Gastroesophageal sphincter (tissue), 4 donors: ENCODE measurements at places on chromosomes 6 and 20.

DNA sequence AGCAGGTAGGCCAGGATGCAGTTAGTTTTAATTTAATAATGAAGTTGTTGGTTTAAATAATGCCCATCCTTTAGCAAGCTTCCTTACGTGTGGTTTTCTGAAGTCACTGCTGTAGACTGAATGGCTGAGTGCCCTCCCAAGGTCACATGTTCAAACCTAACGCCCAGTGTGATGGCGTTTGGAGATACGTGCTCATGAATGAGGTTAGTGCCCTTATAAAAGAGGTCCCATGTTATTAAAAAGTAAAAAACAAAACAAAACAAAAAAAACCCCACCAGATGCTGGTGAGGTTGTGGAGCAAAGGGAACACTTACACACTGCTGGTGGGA, 16.3 kb downstream of the LRP11 start:
- no peak for ATAC-seq

- ATAC-seq, result peak; percentile 31
Observed at GRCh38 chr6:44855562-44856411, 468.3 kb downstream of the CDC5L start.

DNA sequence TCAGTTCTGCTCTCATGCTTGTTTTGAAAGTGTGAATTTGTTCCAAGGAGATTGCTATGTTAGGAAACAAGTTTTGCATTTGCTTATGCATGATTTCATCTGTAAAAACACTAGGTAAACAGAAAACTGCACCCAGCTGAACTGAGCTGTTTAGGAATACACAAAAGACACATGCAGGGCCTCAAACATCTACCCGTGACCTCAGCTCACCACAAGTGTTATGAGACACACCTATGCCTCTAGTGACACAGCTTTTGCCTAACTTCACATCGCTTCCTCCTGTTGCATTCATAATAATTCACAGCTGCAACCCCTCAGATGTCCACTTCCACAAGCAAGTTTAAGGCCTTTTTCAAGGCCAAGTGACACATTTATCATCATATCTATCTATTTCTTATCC, 98.0 kb upstream of the SLC24A3 start:
- ATAC-seq, result no peak

GRCh38 chr6:87968435-87969278, 79.0 kb upstream of the SPACA1 start:
- no peak for ATAC-seq

DNA sequence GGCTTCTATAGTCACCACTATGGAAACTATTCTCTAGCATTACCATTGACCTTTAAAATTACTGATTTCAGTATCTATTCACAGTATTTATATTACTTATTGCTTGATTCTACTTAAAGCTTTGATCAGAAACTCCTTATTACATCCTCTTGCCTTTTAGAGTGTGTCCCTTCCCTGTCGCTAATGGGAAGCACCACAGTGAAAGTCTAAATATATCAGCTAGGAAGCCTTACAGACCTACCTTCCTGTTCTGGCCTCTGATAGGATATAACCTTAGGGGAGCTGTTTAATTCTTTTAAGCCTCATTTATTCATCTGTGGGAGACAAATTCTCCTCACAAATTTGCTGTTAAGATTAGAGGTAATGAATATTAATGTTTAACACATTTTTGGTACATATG, 122.7 kb downstream of the ADGRB3 start:
- no peak for ATAC-seq

DNA sequence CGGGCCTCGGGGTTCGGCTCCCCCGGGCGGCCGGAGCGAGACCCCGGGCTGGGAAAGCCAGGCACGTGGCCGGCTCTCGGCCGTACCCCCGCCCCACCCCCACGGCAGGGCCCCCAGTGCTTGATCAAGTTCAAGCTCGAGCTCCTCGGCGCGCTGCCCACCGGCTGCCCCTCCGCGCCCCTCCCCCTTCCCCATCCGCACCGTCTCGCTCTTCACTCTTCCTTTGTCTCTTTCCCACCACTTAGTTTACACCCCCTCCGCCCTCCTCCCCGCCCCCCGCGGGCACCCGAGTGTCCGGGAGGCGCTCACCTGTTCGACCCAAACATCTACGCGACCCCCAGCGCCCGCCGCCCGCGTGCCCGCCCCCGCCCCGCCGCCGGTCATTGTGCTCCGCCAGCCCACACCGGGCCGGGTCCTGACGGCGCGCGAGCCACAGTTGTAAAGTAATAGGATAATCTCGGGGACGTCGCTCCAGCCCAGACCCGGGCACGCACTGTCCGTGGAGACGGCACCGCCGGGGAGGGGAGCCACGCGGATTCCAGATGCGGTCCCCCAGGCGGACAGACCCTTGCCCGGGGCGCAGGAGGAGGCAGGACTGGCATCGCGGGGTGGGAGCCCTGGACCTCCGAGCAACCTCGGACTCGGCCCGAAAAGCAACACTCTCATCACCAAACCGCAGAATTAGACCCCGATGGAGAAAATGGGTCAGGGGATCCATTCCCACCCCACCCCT, 100.7 kb downstream of the NOL4L start:
- no peak for ATAC-seq

DNA sequence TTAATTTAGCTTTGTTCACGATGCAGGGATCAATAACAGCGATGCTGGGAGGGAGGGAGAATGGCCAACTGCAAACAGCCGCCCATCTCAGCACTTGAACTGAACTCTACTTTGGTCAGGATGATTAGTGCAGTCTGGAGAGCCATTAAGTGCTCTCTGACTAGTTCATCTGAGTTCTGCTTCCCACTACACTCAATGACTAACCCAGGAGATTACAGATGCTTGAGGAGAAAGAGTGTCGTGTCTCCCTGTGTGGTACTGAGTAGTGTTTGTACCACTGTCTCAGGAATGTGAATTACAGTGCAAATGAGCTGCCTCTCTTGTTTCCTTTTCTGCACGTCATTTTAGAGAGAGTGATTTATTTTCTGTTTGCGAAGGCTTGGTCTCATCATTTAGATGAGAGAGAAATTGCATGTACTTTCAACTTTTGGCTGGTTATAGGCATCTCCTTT, 23.5 kb downstream of the CARMIL1 start:
- ATAC-seq, result peak; percentile 85

DNA sequence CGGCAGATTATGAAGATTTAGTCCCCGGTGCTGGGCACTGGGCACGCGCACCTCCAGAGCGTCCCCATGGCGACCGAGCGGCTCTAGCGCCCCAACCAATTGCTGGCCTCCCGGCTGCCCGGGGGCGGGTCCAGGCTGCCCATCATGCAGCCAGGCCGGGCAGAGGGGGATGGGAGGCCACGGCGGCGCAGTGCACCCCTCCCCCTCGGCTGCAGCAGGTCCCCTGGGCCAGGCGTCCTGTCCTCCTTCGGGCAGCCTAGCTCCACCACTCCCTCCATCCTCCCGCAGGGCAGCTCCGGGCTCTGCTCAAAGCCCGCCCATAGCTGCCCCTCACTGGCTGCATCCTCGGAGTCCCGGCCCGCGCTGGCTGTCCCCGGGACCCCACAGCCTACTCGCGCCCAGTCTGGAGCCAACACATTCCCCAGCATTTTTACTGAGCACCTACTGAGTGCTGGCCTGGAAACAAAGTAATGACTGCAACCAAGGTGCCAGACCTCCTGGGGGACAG, 99.4 kb downstream of the ASXL1 start:
- peak; percentile 84 for ATAC-seq

DNA sequence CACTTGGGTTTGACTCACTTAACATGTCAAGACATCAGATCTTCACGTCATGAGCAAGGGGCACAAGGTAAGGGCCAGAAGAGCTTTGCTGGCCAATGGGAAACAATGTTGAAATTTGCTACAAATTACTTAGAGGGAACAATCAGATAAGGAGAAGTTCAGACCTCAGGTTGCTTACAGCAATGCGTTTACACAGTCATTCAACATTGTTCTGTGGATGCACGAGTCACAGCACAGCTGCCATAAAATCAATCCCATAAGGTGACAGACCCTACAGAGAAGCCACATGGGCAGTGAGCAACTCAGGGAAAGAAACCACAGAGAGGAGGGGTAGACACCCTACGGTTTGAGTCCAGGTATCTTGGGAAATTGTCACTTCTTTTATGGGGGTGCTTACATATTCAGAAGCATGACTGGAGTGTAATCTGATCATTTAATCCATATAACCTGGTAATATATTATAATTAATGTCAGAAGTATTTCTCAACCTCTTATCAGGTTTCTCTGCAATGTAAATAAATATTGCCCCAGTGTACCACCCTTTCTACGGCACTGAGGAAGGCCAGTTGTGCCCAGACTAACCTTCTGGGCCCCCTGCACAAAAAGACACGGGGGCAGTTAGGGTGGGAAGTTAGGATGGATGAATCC, 2.3 kb upstream of the SLC22A2 start:
- no peak for ATAC-seq

GRCh38 chr20:17957505-17958363, 10.9 kb downstream of the SNX5 start:
- peak; percentile 28 for ATAC-seq

DNA sequence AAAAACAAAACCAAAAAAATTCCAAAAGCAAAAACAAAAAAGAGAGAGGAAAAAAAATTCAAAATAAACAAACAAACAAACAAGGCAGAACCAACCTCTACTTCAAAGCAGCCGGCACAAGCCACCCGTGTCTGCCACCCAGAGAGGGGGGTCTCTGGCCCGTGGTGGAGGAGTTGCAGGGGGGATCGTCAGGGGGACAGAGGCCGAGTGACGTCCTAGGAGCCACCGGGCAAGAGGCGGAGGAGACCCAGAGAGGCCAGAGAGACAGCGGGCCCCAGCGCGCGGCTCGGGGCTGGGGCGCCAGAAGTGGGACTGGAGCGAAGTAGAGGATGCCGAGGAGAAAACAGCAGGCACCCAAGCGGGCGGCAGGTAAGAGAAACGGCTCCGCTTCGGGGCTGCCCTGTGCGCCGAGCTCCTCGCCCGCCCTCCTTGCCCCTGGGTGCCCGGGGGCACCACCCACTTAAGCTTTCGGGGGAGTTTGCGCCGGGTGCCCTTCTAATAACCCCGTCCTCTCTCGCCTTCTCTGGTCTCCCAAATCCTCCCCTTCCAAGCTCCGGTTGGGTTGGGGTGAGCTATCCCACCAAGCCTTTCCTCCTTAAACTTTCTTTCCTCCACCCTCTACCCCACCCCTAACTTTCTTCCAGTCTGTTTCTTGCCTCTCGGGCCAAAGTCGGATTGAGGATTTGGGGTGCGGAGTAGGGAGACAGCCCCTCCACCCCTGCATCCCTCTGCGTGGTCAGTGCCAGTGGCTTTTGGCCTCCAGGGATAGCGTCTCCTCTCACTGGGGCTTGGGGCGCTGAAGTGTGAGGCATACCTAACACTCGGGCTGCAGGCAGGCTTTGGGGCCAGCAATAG, 1.0 kb downstream of the TSHZ2 start:
- peak; percentile 37 for ATAC-seq

GRCh38 chr6:140977403-140977802, 1155.3 kb upstream of the GJE1 start:
- ATAC-seq, result no peak

DNA sequence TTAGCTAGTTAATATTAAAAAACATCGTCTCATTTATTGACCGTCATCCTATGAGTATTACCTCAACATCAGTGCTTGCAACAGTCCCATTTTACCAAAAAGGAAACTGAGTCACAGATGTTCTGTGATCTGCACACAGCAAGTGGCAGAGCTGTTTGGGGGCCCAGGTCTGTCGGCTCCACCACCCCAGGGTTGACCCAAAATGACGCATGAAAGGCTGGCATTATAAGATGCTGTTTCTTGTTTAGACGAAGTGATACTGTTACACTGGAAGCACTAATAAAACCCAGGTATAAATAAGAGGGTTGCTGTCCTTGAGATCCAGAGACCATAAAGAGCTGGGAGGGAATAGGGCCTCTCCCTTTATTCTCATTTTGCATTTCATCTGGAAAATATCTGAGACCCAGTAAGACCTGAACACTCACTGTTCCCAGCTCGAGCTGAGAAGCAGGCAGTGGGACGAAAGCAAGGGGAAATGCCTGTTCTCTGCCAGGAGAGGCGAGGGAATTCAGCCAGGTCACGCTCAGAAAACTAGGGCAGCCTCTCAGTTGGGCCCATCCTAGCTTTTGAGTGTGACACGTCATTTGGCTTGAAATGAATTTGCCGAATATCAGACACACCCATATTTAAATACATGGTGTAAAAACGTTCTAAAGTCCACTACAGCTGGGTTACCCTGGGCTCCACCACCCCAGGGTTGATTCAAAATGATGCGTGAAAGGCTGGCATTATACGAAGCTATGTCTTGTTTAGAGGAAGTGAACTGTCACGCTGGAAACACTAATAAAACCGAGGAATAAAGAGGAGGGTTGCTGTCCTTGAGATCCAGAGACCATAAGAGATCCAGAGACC, 1.4 kb upstream of the MICAL1 start:
- peak; percentile 66 for ATAC-seq

DNA sequence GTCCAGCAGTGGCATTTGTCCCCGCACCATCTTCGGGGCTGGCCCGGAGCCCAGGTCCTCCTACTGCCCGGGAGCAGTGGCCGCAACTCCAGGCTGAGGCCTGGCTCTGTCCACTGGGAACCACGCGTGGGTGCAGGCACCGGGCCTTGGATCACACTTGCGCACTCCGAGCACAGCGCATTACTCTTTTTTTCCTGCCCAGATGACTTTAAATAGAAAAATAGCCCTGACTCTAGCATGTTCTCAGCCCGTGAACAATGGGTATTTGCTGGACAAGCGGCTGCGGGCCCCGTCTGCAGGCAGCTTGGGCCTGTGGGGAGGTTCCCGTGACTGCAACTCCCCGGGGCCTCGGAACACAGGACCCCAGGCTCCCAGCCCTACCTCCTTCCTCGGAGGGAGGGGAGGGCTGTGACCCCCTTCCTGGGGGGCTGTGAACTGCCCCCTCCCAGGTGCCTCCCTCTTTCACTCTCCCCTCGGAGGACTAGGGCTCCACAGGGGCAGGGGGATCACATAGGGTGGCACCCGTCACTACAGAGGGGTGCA, 162.2 kb downstream of the TBXT start:
- ATAC-seq, result peak; percentile 58

- no peak for ATAC-seq
Observed at GRCh38 chr6:36937896-36938295, 16.6 kb upstream of the PI16 start.

DNA sequence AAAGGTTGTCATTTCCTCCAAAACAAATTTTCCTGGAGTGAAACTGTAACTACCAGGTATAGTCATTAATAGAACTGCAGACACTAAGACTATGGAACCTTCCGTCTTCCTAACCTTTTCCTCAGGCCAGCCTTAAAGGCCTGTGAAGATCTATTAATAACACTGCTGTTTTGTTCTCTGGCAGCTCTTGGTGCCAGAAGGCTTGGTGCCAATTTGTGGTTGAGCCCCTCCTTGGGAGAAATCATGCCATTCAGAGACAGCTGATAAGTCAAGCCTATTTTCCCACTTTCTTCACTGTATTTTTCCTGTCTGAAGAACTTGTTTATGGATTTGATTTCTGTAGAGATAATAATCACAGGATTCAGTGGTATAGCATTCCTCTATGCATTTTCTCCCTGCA, 64.8 kb downstream of the HCRTR2 start:
- ATAC-seq, result no peak

- no peak for ATAC-seq
Observed at GRCh38 chr6:125930765-125931418, 25.7 kb upstream of the HINT3 start.

GRCh38 chr6:116016846-116017545, 43.7 kb downstream of the FRK start:
- ATAC-seq, result peak; percentile 48
